C1 segment of cervical spinal cord (tissue), 14 donors: ENCODE measurements at places on chromosomes 11 and 22.
A peak's percentile ranks its signal among the peaks of the same experiment; 100 is the strongest.

GRCh38 chr11:14677146-14677545 is 33.5 kb downstream of the PDE3B start:
- DNase-seq = no peak

GRCh38 chr11:126915430-126915829 is 85.1 kb downstream of the KIRREL3 start:
- DNase-seq = no peak

- no peak for DNase-seq
These were observed 26.2 kb upstream of the GCAT start for GRCh38 chr22:37781434-37782059.

GRCh38 chr11:74730571-74731260 is 510 bp downstream of the CHRDL2 start:
- DNase-seq = no peak

- no peak for DNase-seq
These were observed 9.6 kb downstream of the CYB561A3 start for GRCh38 chr11:61352038-61352437.

GRCh38 chr22:35582861-35583670 is 34.1 kb downstream of the MB start:
- DNase-seq = peak; percentile 33

DNA sequence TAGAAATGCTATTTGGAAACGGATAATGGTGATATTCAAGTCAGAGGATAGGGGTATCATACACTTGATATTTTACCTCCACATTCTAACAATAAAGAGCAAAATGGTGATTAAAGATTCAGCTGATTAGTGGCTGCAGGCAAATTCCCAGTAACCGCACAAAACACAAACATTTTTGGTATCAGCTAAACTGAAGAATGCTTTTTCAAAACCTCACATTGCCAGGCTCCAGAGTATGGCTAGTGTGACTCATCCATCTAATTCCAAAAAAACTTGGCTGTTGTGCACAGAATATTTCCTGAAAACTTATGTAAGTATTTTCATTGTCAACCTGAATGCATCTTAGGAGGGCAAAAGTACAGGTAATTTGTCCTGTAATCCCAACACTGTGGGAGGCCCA is 10.9 kb downstream of the SRPRA start:
- DNase-seq = no peak

DNA sequence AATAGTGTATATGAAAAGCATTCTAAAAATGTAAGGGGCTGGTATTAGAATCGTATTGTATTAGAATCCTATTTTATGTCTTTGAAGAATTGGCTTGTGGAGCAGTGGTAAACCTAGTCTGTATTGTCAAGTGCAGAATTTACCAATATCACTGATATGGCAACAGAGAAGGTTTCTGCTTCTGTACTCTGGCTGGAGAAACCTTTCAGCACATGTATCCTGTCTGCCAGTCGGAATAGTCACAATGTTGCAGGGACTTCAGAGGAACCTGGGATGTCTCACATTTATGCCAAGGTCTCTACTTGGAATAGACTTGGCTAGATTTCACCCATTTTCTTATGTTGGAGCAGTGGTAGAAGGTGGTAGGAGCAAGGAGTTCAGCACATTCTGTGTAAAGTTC is 4.4 kb downstream of the MTMR3 start:
- DNase-seq = no peak

- DNase-seq = no peak
These were observed 95.7 kb downstream of the STIM1 start for GRCh38 chr11:3950996-3951660.

GRCh38 chr22:33923660-33924246 is 3.5 kb upstream of the LARGE1 start:
- peak; percentile 2 for DNase-seq

DNA sequence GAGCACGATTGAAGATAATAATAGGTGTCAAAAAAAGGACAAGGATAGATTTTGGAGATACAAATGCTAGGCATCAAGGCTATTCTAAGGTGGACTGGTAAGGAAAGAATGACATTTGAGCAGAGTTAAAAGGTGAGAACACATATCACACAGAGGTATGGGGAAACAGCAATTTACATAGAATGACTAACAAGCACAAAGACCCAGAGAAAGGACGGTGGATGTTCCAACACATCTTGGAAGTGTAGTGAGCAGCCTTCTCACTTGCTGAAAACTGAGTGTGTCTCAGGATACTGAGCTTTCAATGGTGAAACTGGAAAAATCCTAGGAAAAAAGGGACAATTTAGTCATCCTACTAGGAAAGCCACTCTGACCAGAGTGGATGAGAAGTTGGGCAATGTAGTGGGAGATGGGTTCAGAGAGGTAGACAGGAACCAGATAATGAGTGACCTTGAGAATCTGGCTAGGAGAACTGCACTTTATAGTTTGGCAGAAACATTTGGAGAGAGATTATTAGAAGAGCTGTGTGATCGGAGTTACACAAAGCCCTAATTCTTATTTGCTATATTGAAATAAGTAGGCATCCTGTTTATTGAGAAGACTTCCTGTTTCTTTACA is 706.0 kb downstream of the KCNA4 start:
- no peak for DNase-seq

DNA sequence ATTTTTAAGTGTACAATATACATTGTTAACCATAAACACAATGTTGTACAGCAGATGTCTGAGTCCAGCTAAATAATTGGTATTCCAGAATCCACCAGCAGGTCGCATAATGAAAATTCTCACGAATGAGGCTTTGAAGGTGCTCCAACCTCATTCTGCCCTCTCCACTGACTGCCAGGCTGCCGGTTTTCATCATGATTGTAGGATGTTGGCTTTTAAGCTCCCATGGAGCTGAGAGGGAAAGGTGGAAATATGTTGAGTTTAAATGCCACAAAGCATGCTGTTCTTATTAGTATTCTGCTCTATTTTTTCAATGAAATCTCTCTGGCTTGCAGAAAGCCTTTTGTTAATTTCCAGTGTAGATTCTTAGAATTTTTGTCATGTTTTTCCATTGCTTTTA is 337.2 kb upstream of the DDI1 start:
- no peak for DNase-seq

GRCh38 chr22:46486996-46487717 is 50.3 kb downstream of the CELSR1 start:
- DNase-seq = no peak

DNA sequence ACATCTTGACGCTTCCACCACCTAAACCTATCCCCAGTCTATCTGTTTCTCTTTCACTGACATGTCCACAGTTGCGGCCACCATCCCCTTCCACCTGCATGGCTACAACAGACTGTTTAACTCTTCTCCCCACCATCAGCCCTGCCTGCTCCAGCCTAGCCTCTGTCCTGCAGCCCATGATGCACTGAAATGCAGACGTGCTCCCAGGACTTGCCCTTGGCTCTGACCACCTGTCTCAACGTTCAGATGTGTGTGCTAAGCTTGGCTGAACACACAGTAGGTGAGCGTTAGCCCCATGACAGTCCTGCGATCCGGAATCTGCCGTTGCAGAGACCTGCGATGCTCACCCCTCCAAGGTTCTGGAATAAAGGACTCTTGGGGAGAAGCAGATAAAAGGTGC is 22.7 kb downstream of the CBX7 start:
- no peak for DNase-seq

GRCh38 chr11:37786214-37786755 is 1188.2 kb upstream of the RAG2 start:
- DNase-seq = no peak

DNA sequence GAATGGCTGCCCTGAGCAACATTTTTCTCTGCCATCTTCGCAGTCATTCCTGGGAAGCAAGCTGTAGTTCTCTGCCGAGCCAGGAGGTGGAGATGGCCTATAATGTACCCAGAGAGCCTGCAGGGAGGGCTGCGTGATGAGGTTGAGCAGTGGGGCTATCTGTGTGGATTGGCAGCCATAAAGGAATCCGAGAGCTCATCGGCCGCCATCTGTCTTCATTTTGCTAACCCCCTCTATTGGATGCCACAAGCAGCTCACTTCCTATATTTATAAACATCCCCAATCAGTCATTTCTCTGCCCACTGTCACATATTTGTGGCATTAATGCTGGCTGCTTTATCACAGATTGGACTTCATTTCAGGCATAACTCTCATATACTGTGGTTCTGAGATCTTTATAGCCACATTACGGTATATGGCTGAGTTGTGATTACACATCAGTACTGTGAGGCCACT is 209.5 kb downstream of the NTM start:
- no peak for DNase-seq

- DNase-seq = peak; percentile 13
These were observed at the start of gene PTPMT1 for GRCh38 chr11:47565340-47566148. Gene PTPMT1 (plus strand): TSS chr11:47565599. CDS start chr11:47565623, 24 bp downstream.

- no peak for DNase-seq
These were observed 11.8 kb downstream of the NIPSNAP1 start for GRCh38 chr22:29569011-29569678.

DNA sequence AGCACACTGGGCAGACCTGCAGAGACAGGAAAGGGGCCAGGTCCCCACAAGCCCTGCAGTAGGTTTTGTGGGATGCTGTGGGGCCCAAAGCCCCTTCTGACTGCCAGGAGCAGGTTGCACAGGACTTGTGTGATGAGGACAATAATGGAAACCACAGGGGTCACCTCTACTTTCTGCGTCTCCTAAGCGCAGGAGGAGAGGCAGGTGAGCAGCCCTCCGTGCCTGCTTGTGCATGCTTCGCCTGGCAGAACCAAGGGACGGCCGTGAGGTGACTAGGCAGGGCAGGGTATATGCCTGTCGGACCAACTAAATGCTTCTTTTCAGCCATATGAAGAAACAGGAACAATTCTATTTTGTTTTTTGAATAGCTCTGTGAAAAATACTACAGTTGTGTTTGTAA is 77.9 kb upstream of the PITPNB start:
- no peak for DNase-seq

- peak; percentile 94 for DNase-seq
These were observed at the start of the genes POLR2L and TSPAN4 for GRCh38 chr11:842370-843002. Gene POLR2L (minus strand): TSS chr11:842529. CDS start chr11:842508, 21 bp downstream. Gene TSPAN4 (plus strand): TSS chr11:842852. CDS start chr11:850305, 7,453 bp downstream.

DNA sequence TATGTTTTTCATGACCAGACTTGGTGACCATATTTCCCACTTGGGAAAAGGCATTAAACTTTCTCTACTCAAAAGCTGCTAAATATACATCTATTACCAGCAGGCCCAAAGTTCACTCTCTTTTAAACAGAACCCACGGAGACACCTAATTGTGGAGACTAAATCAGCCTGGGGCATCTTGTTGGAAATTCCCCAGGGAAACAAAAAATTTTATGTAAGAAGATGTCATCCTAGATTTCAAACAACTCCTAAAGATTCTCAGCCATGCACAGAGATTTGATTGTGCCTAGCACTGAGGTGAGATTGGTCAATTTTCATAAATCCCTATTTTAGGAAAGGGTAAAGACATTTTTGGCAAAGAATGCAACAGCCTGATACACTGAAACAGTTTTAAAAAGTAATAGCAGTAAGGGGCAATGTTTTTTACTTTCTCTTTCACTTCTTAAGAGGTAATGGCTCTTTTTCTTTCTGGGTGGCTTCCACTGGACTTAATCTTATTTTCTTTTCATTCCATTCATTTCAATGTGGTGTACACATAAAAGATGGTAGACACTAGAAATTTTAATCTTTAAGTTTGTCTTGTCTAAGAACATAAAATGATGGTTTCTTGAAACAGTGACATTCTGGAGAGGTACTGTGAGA is 9.6 kb downstream of the OR52N2 start:
- DNase-seq = no peak

DNA sequence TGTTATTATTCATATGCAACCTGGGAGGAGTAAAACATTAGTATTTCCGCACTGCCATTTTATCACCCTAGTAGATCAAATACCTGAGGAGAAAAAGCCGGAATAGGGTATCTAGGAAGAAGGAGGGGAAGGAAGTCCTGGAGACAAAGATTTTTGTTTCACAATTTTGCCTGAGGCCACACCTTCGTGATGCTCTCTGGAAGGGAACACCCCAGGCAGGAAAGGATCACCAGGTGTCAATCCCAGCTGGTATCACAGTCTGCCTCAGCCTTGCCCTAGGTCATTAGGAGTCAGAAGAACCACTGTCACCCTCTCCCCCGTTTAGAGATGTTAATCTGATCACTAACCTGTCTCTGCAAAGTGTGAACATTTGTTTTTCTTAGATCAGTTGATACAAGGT is 35.4 kb upstream of the IGSF9B start:
- DNase-seq = no peak

DNA sequence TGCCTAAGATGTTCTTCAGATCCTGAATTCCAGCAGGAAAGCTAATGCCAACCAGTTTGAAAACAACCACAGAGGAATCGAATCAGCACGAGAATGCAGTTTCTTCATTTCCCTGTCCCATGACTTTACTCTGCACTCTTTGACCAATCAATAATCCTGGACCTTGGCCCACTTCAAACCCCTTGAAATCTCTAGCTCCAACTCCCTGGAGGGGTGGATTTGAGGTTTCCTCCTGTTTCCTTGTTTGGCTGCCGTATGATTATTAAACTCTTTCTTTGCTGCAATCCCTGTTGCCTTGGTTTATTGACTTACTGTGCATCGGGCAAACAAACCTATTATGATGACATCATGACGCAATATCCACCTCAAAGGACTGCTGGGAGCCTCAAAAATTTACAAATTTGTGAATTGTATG is 109.3 kb downstream of the FBXO7 start:
- no peak for DNase-seq

DNA sequence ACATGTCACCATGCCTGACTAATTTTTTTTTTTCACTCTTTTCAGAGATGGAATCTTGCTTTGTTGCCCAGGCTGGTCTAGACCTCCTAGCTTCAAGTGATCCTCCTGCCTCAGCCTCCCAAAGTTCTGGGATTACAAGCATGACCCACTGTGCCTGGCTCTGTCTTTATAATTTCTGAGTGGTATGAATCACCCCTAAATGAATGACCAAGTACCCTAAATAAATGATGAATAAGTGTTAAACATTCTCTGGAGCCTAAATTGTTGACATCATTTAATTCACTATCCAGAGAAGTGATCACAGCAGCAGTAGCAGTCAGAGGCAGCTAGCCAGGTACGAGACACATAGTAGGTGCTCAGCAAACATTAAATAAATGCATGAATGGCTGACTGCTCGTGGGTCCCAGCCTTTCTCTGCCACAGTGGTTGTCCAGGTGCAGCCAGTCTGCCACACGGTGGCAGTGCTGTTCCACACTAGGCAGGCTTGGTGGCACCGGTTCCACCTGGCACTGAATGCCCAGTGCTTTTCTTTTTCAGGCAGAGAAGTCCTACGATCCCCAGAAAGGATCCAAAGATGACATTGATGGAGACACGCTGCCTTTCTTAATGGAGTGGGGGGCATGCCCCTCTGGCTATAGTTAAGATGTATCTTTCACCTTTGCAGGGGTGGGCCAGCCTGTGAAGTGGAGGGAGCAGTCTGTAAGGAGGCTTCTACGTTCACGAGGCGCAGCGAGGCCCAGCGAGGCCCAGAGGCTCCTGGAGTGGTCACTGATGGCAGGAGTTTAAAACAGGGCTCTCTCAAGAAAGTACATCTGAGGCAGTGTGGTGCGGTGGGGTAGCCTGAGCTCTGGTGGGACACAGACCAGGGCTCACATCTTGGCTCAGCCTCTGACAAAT is 8.7 kb upstream of the TTC12 start:
- DNase-seq = peak; percentile 72
